ENCODE measurements at places on chromosomes 5 and 9.

DNA sequence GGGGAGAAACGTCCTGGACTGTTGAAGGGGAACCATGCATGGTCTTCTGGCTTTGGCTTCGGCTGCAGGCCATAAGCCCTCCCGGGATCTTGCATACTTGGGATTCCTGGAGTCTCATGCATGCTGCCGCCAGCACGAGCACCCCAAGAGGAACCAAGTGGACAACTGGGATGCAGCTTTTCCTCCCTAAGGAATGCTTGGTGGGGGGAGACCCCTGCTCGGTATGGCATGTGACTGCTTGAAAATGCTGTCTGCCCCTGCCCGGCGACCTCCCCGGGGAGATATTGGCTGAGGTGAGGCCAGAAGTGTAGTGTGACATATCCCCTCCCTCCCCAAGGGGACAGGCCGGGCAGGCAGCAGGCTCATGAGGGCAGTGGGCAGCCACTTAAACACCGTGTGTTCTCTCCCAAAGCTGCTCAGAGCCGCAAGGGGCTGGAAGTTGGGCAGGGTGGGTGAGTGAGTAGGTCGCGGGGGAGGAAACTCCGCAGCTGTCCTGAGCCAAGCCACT is 15.7 kb downstream of the TMEM171 start:
- DNase-seq = no peak

DNA sequence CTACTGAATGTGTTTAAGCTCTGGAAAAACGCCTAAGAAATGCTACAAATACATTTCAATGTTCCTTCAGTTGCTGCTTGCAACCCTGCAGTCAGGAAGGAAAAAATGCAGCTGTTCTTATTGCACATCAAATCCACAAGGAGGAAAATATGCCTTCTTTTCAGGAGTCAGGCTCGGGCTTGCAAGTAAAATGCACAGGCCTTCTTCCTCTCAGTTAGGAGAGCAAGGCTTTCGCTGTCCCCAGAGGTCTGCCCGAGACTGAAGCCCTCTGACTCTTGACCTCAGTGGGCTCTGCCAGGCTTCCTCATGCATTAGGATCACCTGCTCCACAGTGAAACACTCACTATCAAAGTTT is 899 bp upstream of the SHC3 start:
- no peak for DNase-seq

GRCh38 chr9:114813717-114814418 is 8.0 kb upstream of the TNFSF15 start:
- DNase-seq = no peak

DNA sequence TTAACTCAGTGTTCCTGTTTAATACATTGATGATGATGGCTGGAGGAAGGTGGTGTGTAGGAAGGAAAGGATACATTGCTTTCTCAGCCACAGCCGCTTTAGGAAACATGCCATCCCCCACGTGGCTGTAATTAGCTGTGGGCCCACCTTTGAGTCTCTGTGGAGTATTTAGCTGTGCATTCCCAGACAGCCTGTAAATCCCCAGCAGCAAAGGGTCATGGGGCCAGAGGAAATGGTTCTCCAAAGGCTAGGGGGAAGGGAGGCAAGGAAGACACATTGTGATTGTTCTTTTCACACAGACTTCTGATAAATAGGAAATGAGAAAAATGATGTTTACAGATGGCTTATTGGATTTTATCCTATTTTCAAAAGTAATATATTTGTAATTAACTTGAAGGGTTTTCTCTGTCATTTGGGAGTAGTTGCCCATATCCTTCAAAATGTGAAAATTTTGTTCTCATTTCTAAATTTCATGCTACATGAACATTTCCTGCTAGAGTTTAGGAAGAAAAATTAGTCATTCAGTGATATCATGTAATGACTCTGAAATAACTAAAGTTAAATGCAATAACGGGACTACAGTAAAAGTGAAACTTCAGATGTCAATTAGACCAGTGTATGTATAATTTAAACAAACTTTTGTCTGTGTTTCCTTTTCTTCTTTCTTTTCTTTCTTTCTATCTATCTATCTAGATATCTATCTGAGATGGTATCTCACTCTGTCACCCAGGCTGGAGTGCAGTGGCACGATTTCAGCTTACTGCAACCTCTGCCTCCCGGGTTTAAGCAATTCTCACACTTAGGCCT is 24.3 kb upstream of the F2R start:
- DNase-seq = no peak
